Stimulated activated CD4-positive, alpha-beta T cell treated with anti-CD3 and anti-CD28 coated beads, Interleukin-4, amount 100 ng/mL, for 4 hours (primary cell): ENCODE measurements at places on chromosomes 3 and 15.

GRCh38 chr15:49383266-49383665 lies 39.8 kb upstream of the FGF7 start:
- no peak for DNase-seq

DNA sequence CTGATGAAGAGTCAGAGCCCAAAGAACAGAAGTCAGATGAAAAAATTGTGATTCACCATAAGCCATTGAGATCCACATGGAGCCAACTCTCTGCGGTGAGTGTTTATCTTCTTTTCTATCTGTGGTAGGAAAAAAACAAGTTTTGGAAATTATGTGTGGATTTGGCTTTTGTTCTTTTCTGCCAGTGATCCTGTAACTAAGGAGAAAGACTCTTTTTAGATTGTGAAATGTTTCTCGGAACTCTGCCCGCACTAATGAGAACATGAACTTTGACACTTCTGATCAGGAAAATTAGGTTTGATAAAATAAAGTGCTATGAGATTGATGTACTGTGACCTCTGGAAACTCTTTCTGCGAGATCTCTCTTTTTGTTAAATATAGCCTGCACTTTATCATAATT lies 8.4 kb downstream of the ARHGEF26 start:
- DNase-seq: no peak

DNA sequence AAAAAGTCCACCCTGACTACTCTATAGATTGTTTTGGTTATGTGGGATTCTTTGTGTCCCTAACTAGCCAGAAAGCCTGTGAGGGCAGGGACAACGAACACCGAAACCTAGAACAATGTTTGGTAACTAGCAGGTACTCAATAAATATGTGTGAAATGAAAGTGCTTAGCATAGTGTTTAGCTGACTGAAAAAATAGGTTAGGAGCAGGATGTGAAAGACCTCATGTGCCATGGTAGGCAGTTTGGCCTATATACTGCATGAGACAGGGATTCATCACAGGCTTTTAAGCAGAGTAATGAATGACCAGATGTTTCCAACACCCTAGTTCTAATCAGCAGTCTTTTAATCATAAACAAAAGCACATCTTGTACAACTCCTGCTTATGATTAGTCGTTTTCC lies 64.2 kb downstream of the MYO5A start:
- no peak for DNase-seq

- no peak for DNase-seq
Observed at GRCh38 chr3:66812136-66812535, 186.0 kb upstream of the KBTBD8 start.

GRCh38 chr3:97896547-97896946 lies 74.7 kb downstream of the CRYBG3 start:
- no peak for DNase-seq
